ENCODE measurements at places on chromosomes 7 and 10.

GRCh38 chr7:22565315-22565811 is 65.4 kb upstream of the STEAP1B start:
- no peak for DNase-seq

- DNase-seq, result peak; percentile 26
Measured at GRCh38 chr7:41731493-41732435, 28.9 kb upstream of the INHBA start.

GRCh38 chr7:121575194-121575765 is 179.2 kb upstream of the FAM3C start:
- no peak for DNase-seq

GRCh38 chr7:55348502-55348901 is 16.6 kb upstream of the LANCL2 start:
- no peak for DNase-seq

GRCh38 chr7:149317986-149318672 is 56.1 kb downstream of the ZNF783 start:
- DNase-seq, result no peak

DNA sequence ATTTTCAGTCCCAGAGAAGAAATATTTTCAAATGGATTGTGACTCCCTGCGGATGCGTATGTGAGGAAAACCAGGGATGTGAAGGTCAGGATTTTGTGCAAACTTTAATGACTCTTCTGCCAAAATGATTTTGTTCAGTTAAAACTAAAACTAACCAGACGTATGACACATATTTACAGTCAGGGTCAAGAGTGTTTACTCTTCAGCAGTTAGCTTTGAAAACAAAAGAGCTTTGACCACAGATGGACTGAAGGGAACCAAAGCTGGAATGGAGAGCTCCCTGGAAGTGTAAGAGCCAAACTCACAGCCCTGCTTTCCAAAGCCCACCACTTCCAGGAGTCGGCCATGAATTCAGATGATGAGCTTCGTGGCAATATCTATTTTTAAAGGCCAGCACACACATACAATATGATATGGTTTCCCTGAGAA is 15.5 kb downstream of the SVIL start:
- DNase-seq, result no peak

DNA sequence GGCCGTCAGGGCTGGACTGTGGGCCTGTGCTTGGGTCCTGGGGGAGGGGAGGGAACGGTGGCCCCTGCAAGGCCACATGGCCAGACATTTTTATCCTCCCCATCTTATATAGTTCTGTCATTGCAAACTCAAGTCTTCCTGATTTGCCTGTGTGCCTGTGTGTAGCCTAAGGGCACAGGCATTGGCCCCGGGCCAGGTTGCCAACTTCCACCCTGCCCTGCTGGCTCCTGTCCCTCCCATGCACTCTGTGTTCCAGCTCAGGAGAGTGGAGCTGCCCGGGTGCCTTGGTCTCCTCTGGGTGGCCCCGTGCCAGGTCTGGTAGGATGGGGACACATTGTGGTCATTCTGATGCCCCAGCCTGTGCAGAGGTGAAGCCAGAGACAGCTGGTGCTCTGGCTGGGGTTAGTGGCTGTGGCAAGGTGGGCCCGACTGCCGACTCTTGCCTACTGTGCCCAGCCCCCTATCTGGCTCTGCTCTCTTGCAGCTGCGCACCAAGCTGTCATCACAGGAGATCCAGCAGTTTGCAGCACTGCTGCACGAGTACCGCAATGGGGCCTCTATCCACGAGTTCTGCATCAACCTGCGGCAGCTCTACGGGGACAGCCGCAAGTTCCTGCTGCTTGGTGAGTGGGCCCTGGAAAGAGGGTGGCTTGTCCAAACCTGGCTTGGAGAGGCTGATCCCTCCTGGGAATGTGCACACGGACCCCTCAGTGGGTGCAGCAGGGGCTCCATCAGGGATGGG is 14.8 kb downstream of the NACAD start:
- DNase-seq, result no peak
